ENCODE measurements at places on chromosomes 1 and 21.

DNA sequence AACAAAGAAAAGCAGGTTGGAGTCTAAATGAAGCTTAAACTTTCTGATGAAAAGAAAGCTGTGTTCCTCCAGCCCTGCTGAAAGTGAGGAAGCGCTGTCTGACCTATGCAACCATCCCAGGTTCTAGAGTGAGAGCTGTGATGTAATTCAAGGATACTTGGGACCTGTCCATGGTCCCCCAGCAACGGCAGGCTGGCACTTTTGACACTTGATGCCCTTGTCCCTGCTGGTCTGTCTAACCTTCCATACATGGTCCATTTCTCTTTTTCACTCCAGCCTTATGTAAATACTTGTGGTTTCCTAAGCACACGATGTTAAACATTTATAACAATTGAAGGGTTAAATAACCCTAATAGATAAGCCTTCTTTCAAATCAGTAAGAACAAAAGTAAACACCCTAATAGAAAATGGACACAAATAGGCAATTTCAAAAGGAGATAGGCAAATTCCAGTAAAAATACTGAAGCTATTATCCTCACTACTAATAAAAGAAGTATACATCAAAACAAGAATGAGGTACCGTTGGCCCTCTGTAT lies 17.7 kb upstream of the KDM4A start:
- DNase-seq, result no peak

- peak; percentile 22 for DNase-seq
Observed at GRCh38 chr1:18539171-18539570, 58.4 kb downstream of the KLHDC7A start.

DNA sequence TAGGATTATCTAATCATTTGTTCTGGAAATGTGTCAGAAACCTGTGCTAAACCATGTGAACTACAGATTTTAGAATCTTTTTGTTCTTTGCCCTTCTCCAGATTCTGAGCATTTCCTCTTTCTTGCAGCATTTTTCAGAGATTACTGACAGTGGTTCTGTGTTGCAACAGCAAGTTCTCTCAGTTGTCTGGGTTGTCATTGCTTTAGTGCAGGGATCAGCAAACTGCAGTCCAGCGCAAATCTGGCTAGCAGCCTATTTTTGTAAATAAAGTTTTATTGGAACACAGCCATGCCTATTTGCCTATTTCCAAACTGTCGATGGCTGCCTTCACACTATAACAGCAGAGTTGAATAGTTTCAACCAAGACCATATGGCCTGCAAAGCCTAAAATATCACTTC lies 66.3 kb upstream of the LRRC8D start:
- no peak for DNase-seq

GRCh38 chr1:53634571-53634979 lies 104.4 kb downstream of the GLIS1 start:
- peak; percentile 36 for DNase-seq

GRCh38 chr21:43737158-43737950 lies 18.4 kb downstream of the PDXK start:
- no peak for DNase-seq

DNA sequence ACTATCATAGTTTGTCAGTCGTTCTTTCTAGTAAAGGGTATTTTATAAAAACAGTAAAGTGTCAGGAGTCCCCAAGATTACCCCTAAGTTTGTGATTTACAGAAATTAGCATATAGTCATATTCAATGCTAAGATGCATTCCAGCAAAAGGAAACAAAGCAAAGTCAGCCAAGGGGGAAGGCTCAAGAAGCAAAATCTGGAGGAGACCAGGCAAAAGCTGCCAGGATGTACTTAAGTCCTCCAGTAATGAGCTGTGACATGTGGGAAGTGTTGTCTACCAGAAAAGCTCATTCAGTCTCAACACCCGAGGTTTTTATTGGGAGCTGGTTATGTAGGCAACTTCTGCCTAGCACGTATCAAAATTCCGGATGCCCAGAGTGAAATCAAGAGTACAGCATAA lies 373.4 kb upstream of the TMPRSS15 start:
- DNase-seq, result no peak

DNA sequence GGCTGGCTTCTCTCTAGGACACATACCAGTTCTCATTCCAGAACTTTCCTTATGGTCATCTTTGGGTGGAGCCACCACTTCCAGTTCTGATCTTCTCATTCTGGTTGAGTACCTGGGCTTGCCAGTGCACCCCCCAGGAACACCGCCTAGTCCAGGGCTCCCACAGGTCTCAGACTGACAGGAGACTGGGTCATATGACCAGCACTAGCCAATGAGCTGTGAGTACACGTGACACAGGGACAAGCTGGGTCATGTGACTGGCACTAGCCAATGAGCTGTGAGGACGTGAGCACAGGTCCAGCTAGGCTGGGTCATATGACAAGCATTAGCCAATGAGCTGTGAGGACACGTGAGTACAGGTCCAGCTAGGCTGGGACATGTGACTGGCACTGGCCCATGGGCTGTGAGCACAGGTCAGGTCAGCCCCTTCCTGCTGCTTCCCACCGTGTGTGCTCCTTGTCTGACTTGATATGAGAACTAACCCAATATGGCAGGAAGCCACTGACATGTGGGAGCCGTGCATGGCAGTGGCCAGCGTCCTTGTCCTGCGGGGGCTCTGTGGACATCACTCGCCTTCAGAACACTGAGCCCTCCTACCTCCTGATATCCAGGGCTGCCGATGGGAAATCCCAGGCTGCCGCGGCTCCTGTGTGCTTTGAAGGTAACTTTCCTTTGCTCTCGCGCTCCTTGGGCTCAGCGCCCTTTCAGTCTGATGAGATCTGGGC lies 22.7 kb downstream of the KRTAP10-1 start:
- DNase-seq, result no peak

DNA sequence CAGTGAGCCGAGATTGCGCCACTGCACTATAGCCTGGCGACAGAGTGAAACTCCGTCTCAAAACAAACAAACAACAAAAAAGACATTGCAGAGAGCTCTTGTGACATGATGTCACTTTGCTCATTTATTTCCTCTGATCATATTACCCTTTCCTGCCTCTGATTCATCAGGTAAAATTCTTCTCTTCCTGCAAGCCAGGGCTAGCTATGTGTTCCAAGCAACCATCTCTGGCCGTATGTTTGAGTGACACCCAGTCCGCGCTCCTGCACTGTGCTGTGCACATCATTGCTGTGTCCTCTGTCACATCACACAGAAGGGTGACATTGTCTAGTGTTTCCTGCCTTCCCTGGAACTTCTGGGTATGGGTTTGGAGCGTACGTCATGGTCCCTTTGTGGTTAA lies 251.3 kb downstream of the PCP4 start:
- no peak for DNase-seq

DNA sequence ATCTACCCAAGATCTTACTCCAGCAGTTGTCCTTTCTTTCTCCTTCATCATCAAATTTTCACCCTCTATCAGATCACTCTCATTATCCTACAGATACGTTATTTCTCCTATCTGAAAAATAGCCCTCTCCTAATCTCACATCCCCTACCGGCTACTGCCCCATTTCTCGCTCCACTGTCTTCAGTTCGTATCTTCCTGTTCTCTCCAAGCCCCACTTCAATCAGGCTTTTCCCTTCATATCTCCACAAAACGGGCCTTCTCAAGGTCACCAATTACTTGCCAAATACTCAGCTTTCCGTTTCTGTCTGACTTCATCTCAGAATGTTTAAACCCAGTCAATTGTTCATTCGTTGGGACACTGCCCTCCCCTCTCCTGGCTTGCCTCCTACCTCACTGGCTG lies 32.4 kb downstream of the SLC30A1 start:
- DNase-seq, result no peak

GRCh38 chr1:50742523-50742922 lies 217.5 kb downstream of the FAF1 start:
- no peak for DNase-seq

Measured in activated CD8-positive, alpha-beta memory T cell treated with anti-CD3 and anti-CD28 coated beads, Interleukin-2, amount 50 U/mL, for 48 hours (primary cell).